ENCODE measurements at places on chromosomes 6 and 20.

- DNase-seq, result no peak
These were observed 301.4 kb downstream of the LAMA2 start for GRCh38 chr6:129184324-129184723.

- DNase-seq, result peak; percentile 74
These were observed 6.0 kb upstream of the TRIM26 start for GRCh38 chr6:30219244-30219643.

DNA sequence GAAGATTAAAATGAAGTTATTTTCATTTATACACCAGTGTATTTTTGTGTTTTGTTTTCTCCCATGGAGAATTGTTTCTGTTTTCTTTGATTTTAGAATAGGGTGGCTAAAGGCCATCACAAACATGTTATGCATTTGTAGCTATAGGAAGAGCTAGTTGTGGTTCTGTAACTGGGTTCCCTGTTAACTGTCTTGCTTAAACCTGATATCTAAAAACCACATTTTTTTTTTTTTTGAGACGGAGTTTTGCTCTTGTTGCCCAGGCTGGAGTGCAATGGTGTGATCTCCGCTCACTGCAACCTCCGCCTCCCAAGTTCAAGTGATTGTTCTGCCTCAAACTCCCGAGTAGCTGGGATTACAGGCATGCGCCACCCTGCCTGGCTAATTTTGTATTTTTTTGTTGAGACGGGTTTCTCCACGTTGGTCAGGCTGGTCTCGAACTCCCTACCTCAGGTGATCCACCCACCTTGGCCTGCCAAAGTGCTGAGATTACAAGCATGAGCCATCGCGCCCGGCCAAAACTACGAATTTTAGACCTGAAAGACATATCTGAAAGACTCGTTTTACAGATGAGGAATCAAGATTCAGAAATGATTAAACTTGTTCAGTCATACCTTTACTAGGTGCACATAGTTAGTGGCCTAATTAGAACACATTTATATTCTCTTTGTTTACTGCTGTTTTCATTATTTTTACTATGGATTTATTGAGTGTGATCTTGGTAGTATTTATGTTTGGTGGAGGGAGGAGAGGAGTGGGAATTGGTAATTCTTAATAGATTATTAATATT, 18.0 kb downstream of the SCAF8 start:
- DNase-seq, result no peak

- no peak for DNase-seq
These were observed 226.6 kb downstream of the COL12A1 start for GRCh38 chr6:74979065-74979766.

DNA sequence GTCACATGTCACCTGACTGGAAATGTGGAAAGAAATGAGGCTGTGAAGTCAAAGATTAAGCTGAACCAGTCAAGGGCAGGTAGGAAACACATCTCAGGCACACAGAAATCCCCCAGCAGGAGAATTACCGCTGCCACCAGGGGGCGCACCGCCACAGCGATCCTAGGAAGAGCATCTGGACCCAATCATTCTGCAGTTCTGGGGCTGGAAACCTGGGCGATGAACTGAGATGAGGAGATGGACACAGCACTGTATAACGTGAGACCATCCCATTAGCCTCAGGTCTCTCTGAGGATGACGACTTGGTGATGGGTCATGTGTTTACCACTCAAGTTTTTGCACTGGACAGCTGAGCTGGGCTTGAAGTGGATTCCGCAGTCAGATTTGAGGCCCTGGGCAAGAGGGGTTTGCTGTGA, 6.5 kb upstream of the SLC24A3 start:
- DNase-seq, result peak; percentile 34

- DNase-seq, result no peak
These were observed 5.7 kb downstream of the QKI start for GRCh38 chr6:163420289-163420614.

GRCh38 chr6:131568726-131569125, 4.3 kb upstream of the ARG1 start:
- DNase-seq, result no peak

DNA sequence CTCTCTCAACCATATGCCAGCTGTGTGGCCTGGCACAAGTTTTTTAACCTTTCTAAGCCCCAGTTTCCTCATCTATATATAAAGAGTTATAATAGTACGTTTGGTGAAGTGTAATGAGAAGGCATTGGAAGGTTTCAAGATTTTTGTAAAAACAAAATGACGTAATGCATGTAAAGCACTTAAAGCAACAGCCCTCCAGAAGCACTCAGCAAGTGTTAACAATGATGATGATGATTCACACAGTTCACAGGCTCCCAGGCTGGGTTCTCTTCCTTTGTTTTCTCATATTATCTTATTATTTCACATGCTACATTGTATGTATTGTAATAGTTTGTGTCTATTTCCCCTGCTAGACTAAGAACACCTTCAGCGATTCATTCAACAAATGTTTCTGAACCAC, 6.2 kb downstream of the CEP250 start:
- DNase-seq, result no peak

- DNase-seq, result no peak
These were observed 25.5 kb upstream of the SSTR4 start for GRCh38 chr20:23009636-23010035.

- DNase-seq, result no peak
These were observed 430.1 kb upstream of the JAG1 start for GRCh38 chr20:11103866-11104265.

DNA sequence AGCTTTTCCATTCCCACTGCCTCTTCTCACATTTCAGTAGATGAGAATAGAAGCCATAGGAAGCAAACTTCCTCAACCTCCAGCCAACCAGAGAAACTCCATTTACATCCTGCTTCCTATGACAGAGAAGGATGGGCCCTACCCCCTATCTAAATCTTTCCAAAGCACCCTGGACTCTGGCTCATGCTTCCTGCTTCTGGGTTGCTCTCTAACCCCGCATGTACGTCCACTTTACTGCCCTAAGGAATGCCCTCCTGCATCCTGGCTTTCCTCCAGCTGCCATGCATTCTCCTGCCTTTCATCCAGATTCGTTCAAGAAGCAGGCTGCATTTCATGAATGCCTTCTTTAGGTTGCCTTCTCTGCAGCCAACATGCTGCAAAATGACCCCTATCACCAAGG, 91.9 kb downstream of the FAM217A start:
- no peak for DNase-seq

- no peak for DNase-seq
These were observed 40.5 kb upstream of the OSTM1 start for GRCh38 chr6:108114841-108115597.

GRCh38 chr6:29376003-29376402, 912 bp upstream of the OR12D3 start:
- DNase-seq, result no peak

GRCh38 chr6:19538096-19538495, 299.1 kb upstream of the ID4 start:
- no peak for DNase-seq

DNA sequence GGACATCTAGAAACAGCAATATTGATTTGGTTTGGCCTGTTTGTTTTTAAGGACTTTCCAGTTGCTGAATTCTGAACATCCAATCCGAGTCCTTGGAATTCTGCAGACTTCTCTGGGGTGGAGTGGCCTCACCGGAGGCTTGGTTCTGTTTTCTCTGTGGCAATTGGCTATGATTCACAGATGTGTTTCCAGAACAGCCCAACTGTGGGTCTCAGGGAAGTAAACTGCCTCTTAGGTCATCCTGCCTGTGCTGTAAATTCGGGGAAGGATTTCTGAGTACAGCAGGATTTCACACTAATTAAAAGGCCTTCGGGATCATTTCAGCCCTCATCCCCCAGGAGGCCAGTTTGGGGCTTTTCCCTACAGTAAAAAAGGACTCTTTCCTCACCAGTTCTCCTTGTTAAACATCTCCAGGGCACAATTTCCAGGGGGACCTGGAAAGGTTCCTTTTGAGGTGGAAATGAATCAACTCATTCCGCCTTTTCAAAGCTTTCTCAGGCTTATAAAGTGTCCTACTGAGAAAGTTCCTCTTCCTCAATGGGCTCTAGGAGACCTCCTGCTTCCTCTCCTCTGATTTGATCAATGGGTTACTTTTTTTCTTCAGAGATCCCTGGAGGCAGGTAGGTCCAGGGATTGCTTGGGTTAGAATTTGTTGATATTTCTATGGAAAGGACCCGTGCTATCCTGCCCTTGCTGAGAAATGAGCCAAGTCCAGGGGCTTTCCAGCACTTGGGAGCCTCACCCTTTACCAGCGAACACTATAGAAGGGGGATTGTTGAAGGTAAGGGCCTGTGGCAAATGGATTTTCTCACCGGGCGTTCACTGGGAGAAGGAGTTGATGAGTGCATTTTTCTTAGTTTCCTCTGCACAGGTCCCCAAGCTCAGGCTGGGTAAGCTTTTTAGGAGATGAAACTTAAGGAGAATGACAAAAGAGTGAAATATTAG, 114.6 kb downstream of the CLIC5 start:
- no peak for DNase-seq

- DNase-seq, result no peak
These were observed 167.6 kb upstream of the CST7 start for GRCh38 chr20:24781418-24781980.

DNA sequence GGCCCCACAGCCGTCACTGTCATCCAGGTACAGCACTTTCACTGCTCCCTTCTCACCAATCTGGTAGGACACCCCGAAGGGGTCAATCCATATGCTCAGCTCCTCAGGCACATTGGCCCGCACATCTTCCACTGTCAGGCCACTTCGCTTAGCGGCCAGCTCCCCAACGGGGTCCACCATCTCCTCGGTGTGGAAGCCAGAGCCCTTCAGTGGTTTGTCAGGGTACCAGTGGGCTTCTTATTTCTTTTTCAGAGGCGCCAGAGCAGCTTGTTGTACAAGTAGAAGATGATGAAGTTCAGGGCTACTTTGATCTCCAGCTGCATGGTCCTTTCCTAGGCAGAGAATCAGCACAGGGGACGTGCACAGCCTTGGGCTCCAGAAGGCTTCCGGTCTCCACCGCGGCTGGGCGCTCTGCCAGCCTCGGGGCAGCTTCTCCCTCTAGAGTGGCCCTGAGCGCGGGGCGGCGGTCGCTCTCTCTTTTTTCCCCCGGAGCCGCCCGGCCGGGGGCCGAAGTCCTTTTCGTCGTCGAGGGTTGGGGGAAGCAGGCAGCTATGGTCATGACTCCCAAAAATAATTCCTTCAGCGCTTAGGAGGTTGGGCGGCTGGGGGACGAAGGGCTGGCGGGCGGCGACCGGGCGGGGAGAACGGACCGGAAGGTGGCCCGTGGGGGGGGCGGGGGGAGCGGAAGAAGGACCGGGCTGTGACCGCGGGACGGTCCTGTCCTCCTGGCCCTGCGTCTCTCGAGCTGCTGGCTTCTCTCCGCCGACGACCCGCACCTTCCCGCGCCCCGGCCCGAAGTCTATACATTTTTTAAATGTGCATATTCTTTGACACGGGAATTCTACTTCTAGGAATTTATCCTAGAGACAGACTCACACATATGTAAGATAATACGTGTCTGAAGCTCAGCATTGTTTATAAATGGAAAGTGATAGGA, 6.5 kb upstream of the ZSCAN9 start:
- DNase-seq, result peak; percentile 27

GRCh38 chr20:47453167-47453782, 48.4 kb upstream of the NCOA3 start:
- no peak for DNase-seq

DNA sequence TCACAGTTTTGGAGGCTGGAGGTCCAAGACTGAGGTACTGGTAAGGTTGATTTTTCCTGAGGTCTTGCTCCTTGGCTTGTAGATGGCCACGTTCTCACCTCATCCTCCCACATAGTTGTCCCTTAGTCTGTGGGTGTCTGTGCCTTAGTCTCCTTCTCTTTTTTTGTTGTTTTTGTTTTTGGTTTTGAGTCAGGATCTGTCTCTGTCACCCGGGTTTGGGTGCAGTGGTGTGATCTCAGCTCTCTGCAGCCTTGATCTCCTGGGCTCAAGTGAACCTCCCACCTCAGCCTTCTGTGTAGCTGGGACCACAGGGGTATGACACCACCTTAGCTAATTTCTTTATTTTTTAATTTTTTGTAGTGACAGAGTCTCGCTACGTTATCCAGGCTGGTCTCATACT, 245.2 kb downstream of the PHACTR1 start:
- no peak for DNase-seq

DNA sequence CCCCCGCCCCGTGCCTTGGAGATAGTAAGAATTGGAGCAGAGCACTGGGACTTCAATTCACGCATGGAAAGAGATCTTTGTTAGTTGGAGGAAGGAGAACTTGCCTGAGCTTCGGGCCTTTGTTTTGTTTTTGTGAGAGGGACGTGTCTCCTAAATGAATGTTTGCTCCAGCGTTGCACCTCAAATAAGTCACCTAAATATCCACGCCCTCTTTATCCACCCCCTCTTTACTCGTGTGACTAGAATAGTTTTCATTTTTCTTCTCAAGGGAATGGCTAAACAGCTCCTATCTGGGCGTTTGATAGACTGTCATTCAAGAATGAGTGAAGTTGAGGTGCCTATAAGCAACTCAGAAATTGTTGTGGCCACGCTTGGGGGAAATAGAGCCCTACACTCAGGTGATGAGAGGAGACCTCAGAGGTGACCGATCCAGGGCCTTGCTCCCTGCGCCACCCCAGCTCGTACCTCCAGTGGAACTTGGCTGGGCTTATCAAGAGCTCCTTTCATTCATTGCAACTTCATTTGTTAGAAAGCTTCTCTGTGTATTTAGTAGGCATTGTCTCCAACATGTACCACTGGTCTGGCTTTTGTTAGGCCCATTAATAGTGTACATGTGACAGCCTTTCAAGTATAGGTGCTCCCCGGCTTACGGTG, 861 bp downstream of the PCMTD2 start:
- DNase-seq, result no peak

DNA sequence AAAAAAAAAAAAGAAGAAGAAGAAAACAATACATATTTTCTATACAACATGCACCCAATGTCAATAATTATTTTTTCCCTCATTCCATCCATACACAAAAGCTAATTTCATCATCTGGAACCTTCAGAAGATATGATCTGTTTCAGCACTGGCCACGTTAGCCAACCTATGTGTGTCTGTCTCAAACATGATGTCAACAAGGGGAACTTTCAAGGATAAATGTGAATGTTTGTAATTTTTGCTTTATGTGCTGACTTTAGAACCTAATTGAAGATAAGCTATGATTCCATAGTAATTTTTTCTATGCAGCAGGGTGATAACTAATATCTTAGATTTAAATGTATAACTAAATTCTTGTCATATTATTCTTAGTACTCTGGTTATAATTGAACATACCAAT, 37.9 kb downstream of the IPCEF1 start:
- no peak for DNase-seq

DNA sequence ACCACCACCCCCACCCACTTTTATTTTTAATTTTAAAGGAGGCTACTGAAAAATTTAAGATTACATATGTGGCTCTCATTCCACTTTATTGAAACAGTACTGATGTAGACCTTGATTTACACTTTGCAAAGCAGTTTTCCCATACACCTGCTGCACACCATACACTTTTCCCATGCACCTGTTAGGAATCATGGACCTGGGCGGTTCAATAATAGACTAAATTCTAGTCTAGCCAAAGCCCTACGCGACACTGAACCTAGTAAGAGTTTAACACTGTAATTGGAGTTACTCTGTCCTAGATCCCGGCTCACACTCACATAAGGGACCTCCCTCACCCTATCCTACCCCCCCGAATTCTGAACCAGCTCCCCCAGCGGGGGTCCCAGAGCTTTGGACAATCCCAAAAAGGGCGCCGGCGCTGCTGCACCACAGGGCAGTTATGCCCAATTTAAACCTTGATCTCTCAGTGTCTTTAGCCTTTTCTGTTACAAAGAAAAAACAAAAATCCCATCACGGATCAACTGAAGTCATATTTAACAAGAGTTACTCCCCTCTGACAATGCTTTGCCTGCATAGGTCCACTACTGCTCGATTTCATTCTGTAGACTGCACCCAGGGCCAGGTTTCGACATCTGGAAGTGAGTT, 2.4 kb upstream of the GCLC start:
- DNase-seq, result no peak

Measured in CD4-positive, alpha-beta T cell treated with Interleukin-10 for 1 hour (primary cell).